ENCODE measurements at places on chromosomes 4 and X.
A peak's percentile ranks its signal among the peaks of the same experiment; 100 is the strongest.

- no peak for DNase-seq
These were observed 24.2 kb upstream of the PGRMC2 start for GRCh38 chr4:128311659-128312403.

DNA sequence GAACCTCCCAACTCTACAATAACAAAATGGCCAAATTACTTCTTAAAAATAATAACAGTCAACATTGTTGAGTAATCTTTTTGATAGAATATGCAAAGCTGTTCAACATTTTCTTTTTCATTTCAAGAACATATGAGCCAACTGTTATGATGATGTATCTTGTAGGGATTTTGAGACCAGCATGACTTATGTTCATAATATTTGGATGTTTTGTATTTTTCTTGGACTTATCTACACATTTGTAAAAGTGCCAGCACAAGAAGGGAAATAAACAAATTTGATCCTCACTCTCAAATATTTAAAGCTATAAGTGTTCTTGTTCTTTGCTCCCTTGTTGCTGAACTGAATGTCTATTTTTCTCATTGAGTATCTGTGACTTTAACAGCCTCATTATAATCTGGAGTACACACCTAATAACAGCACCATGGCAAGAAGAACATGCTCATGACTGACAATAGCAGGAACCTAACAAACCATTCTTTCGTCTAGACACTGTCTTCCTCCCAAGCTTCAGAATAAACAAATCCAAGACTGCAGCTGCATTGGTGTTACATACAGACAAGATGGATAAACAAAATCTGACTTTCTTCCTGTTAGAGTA, 1049.7 kb downstream of the FAT4 start:
- no peak for DNase-seq

DNA sequence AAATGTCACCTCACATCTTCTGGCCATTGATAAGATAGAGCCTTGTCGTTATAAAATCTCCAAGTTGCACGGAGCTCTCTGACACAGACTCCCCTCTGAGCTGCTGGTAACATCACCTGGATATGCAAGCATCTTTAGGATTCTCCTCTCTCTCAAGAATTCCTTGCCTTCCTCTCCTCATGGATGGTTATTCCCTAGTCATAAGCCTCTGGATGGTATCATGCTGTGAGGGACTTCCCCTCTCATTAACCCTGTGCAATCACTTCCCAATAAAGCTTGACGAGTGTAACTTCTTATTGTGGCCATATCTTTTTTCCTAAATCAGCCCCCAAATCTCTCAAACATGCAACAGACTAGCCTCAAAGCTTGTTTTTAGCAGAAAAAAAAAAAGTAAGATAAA, 1057.0 kb upstream of the SLIT2 start:
- no peak for DNase-seq

DNA sequence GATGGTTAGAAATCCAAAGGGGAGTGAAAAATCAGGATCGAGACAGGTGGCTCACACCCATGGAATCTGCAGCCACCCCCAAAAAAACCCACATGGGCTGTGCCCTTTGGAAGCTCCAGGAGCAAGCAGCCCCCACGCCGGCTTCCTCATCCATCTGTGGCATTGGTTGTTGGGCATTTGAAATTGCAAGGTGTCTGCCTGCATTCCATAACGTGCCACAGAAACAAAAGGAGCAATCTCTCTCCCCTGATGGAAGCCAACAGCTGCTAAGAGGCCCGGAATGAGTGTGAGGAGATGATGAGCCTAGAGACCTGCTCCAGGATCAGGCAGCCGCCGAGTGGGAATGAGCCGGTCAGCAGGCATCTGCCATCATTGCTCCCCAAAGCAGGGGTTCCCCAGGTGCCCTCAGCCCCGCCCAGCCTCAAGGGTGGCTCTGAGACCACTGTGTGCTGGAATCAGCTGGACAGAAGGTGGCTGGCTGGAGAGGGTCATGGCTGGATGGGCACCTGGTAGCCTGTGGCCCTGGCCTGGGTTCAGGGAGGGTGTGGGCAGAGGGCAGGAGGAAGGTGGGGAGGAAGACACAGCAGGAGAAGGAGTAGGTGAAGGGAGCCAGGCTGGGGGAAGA, 113.2 kb downstream of the CRLF2 start:
- DNase-seq: no peak

DNA sequence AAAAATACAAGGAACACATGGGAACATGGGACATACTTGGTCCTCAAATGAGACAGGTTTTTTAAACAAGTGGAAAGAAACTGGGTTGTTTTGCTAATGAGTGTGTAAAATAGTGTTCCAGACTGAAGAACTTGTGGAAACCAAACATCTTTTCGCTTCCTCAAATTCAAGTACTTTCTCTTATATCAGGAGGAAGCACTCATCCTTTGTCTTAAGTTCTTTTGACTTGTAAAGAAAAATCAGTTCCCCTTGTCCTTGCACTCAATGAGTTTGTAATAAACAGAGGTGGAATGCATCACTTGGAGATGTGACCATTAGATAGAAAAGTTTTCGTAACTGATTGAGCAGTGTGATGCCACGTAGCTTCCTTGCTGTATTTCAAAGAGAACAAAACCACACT, 101.1 kb downstream of the PHOX2B start:
- DNase-seq: no peak

- DNase-seq: no peak
These were observed 61.8 kb upstream of the SFRP2 start for GRCh38 chr4:153850533-153851280.

- no peak for DNase-seq
These were observed 186.1 kb upstream of the SLITRK2 start for GRCh38 chrX:145631461-145631951.

- no peak for DNase-seq
These were observed 587.9 kb downstream of the TLL1 start for GRCh38 chr4:166460769-166461550.

DNA sequence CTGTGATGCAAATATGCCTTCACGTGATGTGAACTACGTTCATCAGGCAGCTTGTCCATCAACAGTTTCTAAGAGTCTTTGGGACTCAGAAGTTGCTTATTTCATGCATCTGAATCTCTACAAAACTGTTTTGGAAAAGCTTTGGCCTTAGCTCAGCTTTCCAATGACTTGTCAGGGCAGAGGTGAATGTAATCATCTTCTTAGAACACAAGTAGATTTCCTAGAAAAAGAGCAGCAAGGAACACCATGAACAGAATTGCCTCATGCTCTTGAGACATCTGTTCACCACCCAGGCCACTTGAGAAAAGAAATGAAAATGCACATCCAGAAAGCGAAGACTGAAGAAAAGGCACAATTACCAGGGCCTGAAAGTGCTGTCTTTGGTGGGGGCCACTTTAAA, 105.8 kb upstream of the PDHA1 start:
- no peak for DNase-seq

- no peak for DNase-seq
These were observed 23.5 kb downstream of the DRD5 start for GRCh38 chr4:9804918-9805317.

GRCh38 chr4:15912961-15913630, 25.4 kb downstream of the FGFBP1 start:
- DNase-seq: no peak

DNA sequence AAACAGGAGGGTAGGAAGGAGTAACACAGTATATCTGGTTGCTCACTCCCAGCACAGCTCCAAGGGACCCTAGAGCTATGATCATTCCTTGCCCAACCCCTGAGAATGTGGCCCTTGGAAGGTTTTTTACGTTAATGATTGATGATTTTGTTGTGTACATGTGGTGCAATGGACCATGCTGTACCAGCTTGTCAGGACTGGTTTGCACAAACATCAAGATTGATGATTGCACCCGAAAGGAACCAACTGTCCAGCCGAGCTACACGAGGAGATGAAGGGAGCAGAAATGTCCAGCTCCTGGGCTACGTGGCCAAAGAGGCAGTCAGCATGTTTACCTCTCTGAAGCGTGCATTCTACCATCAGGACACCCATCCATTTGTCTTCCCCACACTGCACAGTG, 83.2 kb upstream of the USP9X start:
- DNase-seq: no peak

GRCh38 chr4:40675166-40675565, 45.5 kb upstream of the RBM47 start:
- peak; percentile 54 for DNase-seq

- DNase-seq: no peak
These were observed 306.7 kb upstream of the MAOA start for GRCh38 chrX:43349363-43349762.

GRCh38 chr4:177155454-177155853, 154.2 kb upstream of the NEIL3 start:
- no peak for DNase-seq

Data from NCI-H1105 (cell line).